ENCODE measurements at places on chromosomes 12 and 14.

- DNase-seq = peak; percentile 64
These were observed 20.9 kb downstream of the HEBP1 start for GRCh38 chr12:12979126-12979525.

DNA sequence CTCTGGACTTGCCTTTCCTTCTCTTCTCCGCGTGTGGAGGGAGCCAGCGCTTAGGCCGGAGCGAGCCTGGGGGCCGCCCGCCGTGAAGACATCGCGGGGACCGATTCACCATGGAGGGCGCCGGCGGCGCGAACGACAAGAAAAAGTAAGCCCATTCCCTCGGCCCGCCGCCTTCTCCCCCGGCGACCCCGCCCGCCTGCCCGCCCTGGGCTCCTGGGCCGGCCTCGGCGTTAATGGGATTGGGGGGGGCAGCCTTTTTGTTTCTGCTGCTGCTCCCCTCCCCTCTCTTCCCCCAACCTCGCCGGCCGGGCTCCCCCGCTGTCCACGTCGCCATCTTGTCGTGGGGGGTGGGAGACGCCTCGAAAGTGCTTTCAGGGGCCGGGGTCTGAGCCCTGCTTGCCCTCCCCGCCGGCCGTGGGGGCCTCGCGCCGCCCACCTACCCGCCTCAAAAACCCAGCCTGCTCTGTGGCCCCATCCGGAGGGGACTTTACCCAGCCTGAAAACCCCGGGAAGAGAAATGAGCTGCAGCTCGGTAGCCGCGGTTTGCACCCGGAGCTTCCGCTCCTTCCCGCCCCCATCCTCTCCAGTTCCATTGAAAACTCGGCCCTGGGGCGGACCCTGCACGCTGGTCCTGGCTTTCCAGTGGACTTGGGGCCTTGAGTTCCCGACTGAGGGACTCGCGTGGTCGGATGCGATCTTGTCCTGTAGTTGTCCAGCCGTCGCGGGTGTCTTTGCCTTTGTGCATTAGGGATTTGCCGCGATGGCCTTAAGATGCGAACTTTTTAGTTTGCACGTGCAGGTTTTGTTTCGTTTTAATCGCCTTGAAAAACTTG, 598 bp downstream of the HIF1A start:
- DNase-seq = peak; percentile 85

- DNase-seq = no peak
These were observed 33.6 kb downstream of the CTSG start for GRCh38 chr14:24542346-24542936.

DNA sequence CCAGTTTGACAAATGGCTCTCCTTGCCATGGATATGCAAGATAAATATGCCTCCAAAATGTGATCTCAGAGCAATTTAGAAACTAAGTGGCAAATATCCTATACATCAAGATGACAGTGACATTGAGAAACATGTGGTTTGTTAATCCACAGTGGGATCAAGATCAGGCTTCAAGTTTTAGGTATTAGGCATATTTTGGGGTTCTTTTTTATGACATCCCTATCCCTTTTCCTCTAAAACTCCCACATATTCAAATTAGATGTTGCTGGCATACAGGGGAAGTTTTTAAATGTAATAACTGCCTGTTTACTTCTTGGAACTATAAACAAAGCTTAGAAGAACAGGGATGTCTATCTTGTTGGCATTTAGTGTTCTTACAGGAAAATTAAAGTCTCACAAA, 179.4 kb downstream of the CRADD start:
- DNase-seq = no peak

GRCh38 chr14:79279645-79280597, 931.4 kb downstream of the DIO2 start:
- DNase-seq = peak; percentile 25

DNA sequence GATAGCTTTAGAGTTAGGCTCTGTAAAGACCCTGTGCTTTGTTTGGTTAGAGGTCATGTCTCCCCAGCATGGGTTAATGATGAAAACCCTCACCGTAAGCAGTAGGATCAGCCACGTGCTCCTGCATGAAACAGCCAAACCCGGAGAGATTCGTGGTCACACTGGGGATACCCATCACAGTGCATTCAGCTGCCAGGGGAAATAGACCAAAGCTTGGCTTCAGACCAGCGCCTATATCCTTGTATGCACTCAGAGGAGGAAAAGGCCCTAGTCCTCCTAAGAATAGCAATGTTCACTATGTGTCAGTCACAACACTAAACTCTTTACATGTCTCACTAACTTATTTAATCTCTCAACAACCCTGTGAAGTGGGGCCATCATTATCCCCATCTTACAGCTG, 16.3 kb downstream of the SPX start:
- DNase-seq = no peak

DNA sequence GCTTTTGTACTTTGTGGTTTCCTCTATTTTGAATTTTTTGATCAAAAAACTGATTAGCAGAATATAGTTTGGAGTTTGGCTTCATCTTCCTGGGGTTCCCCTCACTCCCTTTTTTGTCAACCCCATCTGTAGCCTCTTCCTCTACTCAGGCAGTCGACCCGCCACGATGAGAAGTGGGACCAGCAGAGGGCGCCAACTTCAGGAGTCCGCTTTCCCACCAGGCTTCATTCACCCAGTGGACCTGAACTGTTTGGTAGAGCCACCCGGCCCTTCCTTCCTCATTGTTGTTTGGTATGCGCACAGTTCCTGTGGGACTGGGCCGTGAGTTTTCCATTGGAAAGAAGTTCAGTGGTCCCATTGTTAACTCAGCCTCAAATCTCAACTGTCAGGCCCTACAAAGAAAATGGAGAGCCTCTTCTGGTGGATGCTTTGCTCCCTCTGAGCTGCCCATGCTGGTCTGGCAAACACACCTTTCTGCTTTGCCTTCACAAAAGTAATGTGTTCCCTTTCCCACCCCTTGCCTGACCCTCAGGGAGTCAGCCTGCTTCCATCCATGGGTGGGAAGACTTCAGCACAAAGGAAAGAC, 21.7 kb downstream of the TMBIM6 start:
- peak; percentile 78 for DNase-seq

DNA sequence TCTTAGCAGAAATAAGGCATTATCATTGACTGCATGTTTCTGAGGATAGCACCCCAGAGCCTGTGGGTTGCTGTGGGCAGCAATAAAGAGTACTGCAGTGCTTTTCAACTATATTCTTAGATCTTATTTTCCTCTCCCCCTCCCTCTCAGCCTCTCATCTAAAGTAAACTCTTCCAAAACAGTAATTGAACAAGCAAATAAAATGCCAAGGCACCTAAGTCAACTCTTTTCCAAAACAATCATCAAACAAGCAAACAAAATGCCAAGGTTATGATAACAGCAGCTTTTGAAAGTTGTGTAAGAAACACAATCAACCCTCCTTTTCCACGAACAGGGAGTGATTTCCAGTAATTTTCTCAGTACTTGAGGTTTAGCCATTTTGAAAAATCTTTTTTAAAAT, 1542.6 kb downstream of the AACS start:
- no peak for DNase-seq

Data from stomach (tissue), 19 donors.